ENCODE measurements at places on chromosomes 6 and 20. TPM values are rescaled to one million over a fixed set of nuclear protein-coding genes. Genes with fewer than 3 reads are reported as not detected.

The DCDC2 gene
- total RNA-seq: not detected

The KCNG1 gene
- total RNA-seq: 1.1 TPM

The TBXT gene
- total RNA-seq: not detected

The COL9A3 gene
- 1.0 TPM for total RNA-seq

The AGER gene
- total RNA-seq: 0.78 TPM

The XKR7 gene
- not detected for total RNA-seq

The DDX43 gene
- 2.8 TPM for total RNA-seq
